ENCODE measurements at places on chromosomes 2 and 18. TPM values are rescaled to one million over a fixed set of nuclear protein-coding genes. Genes with fewer than 3 reads are reported as not detected.
A peak's percentile ranks its signal among the peaks of the same experiment; 100 is the strongest.

The KCNF1 gene
- not detected for total RNA-seq

The RGPD3 gene
- total RNA-seq = 0.20 TPM

The SPR gene
- 0.63 TPM for total RNA-seq

The COBLL1 gene
- not detected for total RNA-seq

The IL1RN gene
- total RNA-seq = 3.3 TPM

The ARMC9 gene
- 0.55 TPM for total RNA-seq

GRCh38 chr2:44981714-44982108, 27.5 kb downstream of the SIX2 start:
- peak; percentile 69 for DNase-seq
- no peaks in the 10 kb centered on the region for H3K36me3 ChIP-seq
- H3K27me3 ChIP-seq = peaks cover 21% of the 10 kb centered on the region
- no peak overlapping the region for H3K4me3 ChIP-seq
- no peak overlapping the region for H3K27ac ChIP-seq

GRCh38 chr2:205701509-205701908, 19.2 kb downstream of the NRP2 start:
- H3K4me1 ChIP-seq = peaks cover 12% of the 10 kb centered on the region
- DNase-seq = no peak
- H3K27me3 ChIP-seq = peaks cover 1% of the 10 kb centered on the region
- no peak overlapping the region for H3K4me3 ChIP-seq
- no peak overlapping the region for H3K27ac ChIP-seq

DNA sequence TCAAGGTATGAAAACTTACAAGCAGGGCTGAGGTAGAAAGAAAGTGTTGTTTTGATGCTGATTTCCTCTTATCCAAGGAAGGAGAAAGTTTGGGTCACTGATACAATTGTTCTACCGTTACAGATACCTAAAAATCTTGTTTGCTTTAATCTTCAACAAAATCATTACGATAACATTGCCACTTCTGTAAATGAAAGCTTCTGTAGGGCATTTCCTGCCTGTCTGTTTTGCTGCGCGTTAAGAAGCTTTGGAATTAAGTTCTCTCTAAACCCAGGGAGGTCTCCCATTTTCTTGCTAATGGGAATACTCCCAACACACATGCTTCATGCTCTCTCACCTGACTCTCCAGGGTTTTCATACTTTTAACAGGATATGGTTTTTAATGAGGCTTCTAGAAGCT, 258.5 kb downstream of the PTGR3 start:
- no peak for DNase-seq
- no peak overlapping the region for H3K4me3 ChIP-seq
- H3K36me3 ChIP-seq = no peaks in the 10 kb centered on the region
- no peak overlapping the region for H3K27ac ChIP-seq
- H3K27me3 ChIP-seq = no peaks in the 10 kb centered on the region
- peaks cover 20% of the 10 kb centered on the region for H3K4me1 ChIP-seq

- peaks cover 6% of the 10 kb centered on the region for H3K4me1 ChIP-seq
- H3K27me3 ChIP-seq = no peaks in the 10 kb centered on the region
- no peaks in the 10 kb centered on the region for H3K36me3 ChIP-seq
- H3K27ac ChIP-seq = no peak overlapping the region
These were observed 59.6 kb upstream of the LINC00305 start for GRCh38 chr18:64208516-64208915.

- no peak overlapping the region for H3K27ac ChIP-seq
- H3K4me3 ChIP-seq = no peak overlapping the region
- H3K4me1 ChIP-seq = peaks cover 46% of the 10 kb centered on the region
- H3K27me3 ChIP-seq = no peaks in the 10 kb centered on the region
These were observed 34.3 kb upstream of the CD226 start for GRCh38 chr18:69981948-69982347.

GRCh38 chr2:124267794-124268193, 242.7 kb downstream of the CNTNAP5 start:
- H3K36me3 ChIP-seq = no peaks in the 10 kb centered on the region
- H3K4me1 ChIP-seq = no peaks in the 10 kb centered on the region
- H3K27me3 ChIP-seq = no peaks in the 10 kb centered on the region
- no peak overlapping the region for H3K4me3 ChIP-seq

GRCh38 chr18:23355206-23355605, 97.9 kb upstream of the RIOK3 start:
- H3K36me3 ChIP-seq = peaks cover 12% of the 10 kb centered on the region
- H3K27me3 ChIP-seq = no peaks in the 10 kb centered on the region
- no peak for DNase-seq
- H3K4me1 ChIP-seq = peaks cover 25% of the 10 kb centered on the region
- H3K4me3 ChIP-seq = no peak overlapping the region

DNA sequence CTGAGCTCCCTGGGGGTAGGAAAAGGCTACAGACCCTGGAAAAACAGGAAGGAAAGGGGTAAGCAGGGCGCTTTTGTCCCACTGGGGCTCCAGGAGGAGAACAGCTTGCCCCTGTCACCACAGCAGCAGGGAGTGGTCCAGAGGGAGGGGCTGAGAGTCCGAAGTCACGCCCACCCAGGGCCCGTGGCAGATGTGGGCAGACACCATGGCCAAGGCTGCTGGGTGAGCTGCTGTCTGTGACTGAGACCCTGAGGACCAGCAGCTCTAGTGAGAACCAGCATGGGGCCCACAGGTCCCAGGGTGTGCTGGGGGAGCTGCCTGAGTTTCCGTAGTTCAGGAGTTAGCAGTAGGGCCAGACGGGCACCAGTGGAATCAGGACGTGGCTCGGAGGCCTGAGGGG, 162.0 kb downstream of the SPP2 start:
- no peaks in the 10 kb centered on the region for H3K36me3 ChIP-seq
- H3K27ac ChIP-seq = no peak overlapping the region
- DNase-seq = no peak
- H3K4me3 ChIP-seq = no peak overlapping the region

DNA sequence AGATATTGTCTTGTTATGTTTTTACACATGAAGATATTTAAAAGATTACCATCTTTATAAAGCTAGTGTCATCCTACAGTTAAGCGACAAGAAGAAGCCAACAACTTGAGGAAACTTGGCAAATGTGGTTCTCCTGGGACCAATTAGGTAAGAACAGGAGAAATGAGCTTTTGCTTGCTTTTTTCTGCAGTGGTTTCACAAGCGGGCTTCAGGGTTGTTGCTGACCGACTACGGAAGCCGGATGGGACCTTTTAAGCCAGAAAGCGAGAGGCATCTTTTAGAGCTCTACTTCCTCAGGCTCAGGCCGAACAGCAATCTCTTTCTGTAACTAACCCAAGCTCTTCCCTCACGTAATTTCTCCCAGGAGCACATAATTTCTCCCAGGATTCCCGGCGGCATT, 256.5 kb downstream of the CNTNAP5 start:
- no peak overlapping the region for H3K27ac ChIP-seq
- no peak overlapping the region for H3K4me3 ChIP-seq
- H3K36me3 ChIP-seq = no peaks in the 10 kb centered on the region

DNA sequence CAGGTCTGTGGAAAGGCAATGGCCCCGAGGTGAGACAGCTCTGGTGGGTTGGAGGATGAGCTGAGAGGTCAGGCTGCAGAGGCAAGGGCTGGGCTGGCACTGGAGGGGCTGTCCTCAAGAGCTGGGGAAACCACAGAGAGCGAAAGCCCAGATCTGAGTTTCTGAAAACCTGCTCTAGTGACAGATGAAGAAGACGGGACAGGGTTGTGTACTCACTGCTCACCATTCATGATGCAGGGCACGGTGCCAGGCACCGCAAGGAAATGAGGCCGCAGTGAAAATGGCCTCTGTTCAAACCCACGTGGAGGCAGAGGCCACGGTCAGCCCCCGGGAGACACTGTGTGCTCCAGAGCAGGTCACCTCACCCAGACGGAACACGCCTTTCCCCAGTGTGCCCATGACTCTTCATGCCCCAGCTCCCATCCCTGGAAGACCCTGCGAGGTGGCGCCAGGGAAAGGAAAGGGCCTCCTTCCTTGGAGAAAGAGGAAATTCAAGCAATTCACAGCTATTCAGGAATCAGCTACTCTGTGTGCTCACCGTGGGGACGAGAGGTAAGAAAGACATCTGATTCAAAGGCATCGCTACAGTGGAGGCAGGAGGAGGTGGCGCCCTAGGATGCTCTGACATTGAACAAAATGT, 24.3 kb upstream of the ID2 start:
- H3K4me1 ChIP-seq = peaks cover 10% of the 10 kb centered on the region
- H3K36me3 ChIP-seq = no peaks in the 10 kb centered on the region
- no peak overlapping the region for H3K27ac ChIP-seq
- DNase-seq = no peak

DNA sequence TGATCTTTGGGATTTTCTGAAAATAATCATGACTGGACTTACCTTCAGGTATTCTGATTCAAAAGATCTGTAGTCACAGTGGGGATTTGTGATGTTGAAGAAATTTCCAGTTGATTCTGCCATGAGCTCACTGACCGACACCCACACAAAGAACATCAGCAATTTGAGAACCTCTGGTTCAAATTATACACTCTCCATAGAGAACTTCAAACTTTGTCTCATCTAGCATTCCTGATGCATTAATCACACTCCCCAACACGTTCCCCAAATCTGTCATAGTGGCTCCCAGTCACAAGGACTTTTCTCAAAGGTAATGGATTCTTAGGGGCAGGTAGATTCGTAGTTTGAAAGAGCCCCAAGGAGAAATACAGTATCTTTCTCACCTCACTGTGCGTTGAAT, 584.3 kb downstream of the FBXO15 start:
- no peak for DNase-seq
- H3K36me3 ChIP-seq = no peaks in the 10 kb centered on the region
- H3K4me1 ChIP-seq = no peaks in the 10 kb centered on the region

GRCh38 chr2:104790100-104790811, 63.7 kb upstream of the POU3F3 start:
- H3K4me3 ChIP-seq = no peak overlapping the region
- H3K27ac ChIP-seq = no peak overlapping the region
- no peaks in the 10 kb centered on the region for H3K4me1 ChIP-seq
- DNase-seq = no peak

- peaks cover 2% of the 10 kb centered on the region for H3K4me1 ChIP-seq
- DNase-seq = no peak
- H3K27me3 ChIP-seq = peaks cover 30% of the 10 kb centered on the region
- no peak overlapping the region for H3K27ac ChIP-seq
These were observed 56.6 kb upstream of the SLC1A4 start for GRCh38 chr2:64932371-64933216.

- no peaks in the 10 kb centered on the region for H3K4me1 ChIP-seq
- no peaks in the 10 kb centered on the region for H3K36me3 ChIP-seq
- no peak overlapping the region for H3K4me3 ChIP-seq
- H3K27ac ChIP-seq = no peak overlapping the region
- DNase-seq = no peak
These were observed 32.1 kb upstream of the ZNF638 start for GRCh38 chr2:71299507-71299906.

GRCh38 chr2:37676274-37676673, 4.8 kb upstream of the CDC42EP3 start:
- H3K27ac ChIP-seq = no peak overlapping the region
- H3K4me1 ChIP-seq = peaks cover 9% of the 10 kb centered on the region
- no peaks in the 10 kb centered on the region for H3K27me3 ChIP-seq
- no peak for DNase-seq
- peaks cover 3% of the 10 kb centered on the region for H3K36me3 ChIP-seq

GRCh38 chr2:241833101-241833663, 24.2 kb downstream of the NEU4 start:
- peaks cover 72% of the 10 kb centered on the region for H3K27me3 ChIP-seq
- peaks cover 1% of the 10 kb centered on the region for H3K36me3 ChIP-seq
- no peak overlapping the region for H3K4me3 ChIP-seq
- no peak overlapping the region for H3K27ac ChIP-seq
- DNase-seq = no peak
- H3K4me1 ChIP-seq = peaks cover 8% of the 10 kb centered on the region

GRCh38 chr2:5725794-5726463, 33.7 kb downstream of the SOX11 start:
- no peaks in the 10 kb centered on the region for H3K36me3 ChIP-seq
- H3K27me3 ChIP-seq = no peaks in the 10 kb centered on the region
- H3K4me1 ChIP-seq = no peaks in the 10 kb centered on the region
- no peak overlapping the region for H3K4me3 ChIP-seq

- DNase-seq = no peak
- peaks cover 20% of the 10 kb centered on the region for H3K4me1 ChIP-seq
- H3K4me3 ChIP-seq = peak overlapping the region; percentile 78
- H3K27me3 ChIP-seq = peaks cover 4% of the 10 kb centered on the region
- no peak overlapping the region for H3K27ac ChIP-seq
These were observed 709 bp downstream of the RAB27B start for GRCh38 chr18:54828986-54829385.

DNA sequence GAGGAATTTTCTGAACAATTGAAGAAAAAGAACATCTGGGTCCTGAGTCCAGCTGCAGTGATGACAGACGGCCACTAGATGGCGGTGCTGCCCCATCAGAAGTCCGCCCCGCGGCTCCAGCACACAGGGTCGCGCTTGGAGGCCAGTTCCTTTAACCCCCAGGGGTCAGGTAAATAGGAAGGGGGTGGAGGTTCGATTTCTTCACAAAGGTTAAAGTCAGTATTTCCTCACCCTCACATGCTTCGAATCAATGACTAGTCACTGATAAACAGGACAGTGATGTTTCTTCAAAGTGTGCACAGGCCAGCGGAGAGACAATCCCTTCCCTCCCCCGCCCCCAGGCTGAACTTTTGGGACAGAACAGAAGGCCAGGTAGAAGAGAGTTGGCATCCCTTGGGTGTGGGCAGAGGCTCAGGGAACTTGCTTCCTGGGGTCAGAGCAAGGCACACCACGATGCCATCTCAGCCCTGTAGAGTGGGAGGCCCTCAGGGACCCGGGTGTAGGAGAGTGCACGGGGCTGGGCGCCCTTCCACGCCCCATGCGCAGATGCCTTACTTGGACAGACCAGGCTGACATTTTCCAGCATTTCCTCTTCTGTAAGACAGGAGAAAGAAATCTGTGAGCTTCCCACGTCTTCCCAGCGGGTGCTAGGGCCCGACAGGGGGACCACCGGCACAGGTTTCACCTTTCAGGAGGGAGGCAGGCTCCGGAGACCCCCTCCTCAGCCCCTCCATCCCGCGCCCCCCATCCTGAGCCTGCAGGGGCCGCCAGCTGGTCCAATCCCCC, 722 bp downstream of the APOB start:
- no peak overlapping the region for H3K27ac ChIP-seq
- H3K4me1 ChIP-seq = peaks cover 2% of the 10 kb centered on the region
- peak; percentile 55 for DNase-seq
